HFFc6 (cell line): ENCODE measurements at places on chromosomes 5 and 9. TPM values are rescaled to one million over a fixed set of nuclear protein-coding genes. Genes with fewer than 3 reads are reported as not detected.

DNA sequence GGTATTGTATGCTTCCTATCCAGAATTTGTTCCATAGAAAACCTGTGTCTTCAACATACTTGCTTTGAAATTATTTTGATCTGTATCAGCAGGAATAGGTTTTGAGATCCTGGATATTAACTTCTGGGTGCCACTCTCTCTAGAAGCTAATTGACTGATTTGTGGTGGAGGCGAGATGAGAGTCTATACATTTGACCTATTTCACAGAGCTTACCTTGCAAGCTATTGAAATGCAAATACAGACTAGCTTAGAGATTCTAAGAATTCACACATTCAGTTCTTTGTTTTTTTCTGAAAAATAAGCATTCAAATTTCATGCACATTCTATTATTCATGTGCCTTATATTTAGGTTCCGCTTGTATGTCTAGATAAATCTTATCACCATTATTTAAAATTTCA is 246.3 kb downstream of the MAST4 start:
- DNase-seq: no peak

DNA sequence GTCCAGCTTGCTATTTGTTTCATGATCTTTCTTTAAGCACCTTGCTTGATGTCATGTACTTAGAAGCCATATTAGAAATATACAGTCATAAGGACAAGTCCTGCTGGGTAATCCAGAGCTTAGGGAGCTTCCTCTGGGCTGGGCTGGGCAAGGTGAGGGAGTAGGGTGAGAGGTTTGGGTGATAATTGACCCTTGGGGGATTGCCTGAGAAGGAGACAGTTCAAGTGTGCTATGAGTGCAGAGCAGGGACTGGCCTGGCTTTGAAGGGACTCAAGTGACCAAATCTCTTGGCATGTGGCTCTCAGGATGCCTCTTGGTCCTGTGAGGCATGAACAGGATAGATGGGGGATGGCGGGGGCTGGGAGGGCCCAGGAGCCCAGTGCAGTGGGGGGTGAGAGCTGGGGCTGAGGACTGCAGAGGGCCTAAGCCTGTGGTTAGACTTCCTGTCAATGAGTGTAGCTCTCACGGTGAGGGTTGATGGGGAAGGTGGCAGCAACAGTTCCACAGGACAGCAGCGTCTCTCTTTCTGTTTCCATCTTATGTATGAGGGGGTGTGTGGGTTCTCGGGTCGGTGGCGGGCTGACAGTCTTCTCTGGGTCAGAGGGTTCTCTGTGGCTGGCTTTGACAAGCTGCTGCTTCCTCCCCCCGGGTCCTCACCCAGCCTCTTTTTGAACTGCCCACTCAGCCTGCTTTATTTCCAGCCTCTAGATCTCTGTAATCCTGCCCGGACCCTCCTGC is 53.5 kb downstream of the RGS3 start:
- DNase-seq: no peak

DNA sequence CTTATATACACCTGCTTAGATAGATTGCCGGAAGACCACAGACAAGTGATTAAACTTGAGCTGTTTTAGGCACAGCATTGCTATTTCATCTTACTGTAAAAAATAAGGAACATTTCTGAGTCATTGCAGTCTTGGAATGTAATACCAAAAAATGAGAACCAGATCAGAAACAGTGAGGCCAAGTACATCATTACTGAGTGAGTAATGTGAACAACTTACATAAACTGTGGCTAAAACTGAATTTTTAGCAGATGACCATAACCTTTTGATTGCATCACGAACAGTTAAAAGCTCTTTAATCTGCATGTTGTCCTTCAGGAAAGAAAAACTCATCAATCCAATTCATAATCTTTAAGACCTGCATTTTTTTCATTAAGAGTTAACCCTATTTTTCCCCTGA is 157.1 kb upstream of the FGF10 start:
- DNase-seq: peak; percentile 58

GRCh38 chr9:14056316-14056861 is 257.6 kb downstream of the NFIB start:
- DNase-seq: no peak

DNA sequence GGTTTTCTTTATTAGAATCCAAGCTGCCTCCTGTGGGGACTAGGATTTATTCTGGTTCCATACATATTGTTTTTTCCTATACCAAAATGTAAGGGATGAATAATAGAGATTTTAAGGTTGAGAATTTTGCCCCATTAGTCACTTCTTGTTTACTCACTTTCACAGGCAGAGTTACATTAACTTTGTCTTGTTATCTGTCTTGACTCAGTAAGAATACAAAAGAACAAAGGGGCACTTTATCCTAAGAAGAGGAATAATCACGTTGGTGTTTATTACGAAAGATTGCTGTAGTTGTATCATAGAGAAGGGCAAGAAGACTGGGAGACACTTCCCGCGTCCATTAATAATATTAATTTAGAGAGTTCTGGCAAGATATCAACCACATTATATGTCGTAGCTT is 599.7 kb upstream of the FTMT start:
- no peak for DNase-seq

GRCh38 chr5:98314292-98314691 is 459.2 kb upstream of the RGMB start:
- peak; percentile 87 for DNase-seq

DNA sequence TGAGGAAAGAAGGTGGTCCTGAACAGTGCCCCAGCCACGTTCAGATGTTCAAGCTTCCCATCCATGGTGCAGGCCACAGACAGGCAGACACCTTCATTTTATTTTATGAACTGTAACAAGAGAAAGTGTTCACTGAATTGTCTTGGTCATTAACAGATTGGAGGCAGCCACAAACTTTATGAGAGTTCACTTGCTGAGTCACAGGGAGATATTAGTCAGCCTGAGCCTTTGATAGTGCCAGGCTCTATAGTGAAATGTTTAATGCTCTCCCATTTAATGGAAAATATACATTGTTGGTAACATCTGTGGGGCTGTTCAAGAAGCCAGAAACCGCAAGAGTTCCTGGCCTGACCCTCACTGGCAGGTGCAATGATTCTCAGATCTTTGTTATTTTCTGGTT is 237.0 kb downstream of the TENT4A start:
- DNase-seq: no peak

DNA sequence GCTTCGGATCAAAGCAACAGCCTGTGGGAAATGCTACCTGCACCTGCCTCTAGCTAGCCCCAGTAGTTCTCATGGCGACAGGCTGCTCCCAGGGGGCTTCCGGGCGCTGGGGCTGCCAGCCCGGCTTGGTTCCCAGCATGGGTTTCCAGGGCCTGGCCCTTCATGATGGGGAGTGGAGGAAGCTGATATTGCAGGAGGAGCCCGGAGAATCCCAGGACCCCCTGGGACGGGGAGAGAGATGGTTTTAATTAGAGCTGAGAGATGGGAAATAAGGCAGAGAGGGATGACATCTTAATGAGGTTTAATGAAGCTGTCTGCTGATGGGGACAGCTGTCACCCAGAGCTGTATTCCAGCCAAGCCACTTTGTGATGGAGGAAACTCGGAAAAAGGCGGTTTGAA is 78.6 kb downstream of the CFAP77 start:
- DNase-seq: no peak

DNA sequence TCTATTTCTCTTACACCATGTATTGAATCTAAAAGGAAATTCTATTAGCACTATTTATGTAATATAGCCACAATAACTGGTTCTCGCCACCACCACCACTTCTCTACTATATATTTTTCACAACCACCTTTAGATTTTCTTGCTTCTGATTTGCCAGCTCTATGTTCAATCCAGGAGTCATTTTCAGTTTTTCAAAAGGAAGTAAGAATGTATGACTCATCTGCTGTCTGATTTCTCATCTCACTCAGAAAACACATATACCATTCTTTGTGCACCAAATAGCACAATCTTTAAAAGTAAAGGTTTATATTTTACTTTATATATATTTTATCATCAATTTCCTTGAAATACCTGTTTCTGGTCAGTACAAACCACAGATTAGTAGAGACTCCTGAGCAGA is 1127.5 kb downstream of the TAF11L14 start:
- DNase-seq: no peak

Gene FOXD4L6
- not detected in 3 replicates for total RNA-seq

Gene RIGI
- total RNA-seq: 4.5 to 6.0 TPM (median 4.8 TPM) in 3 replicates
